Neural crest cell (in vitro differentiated cells): ENCODE measurements at places on chromosomes 2 and 18.

DNA sequence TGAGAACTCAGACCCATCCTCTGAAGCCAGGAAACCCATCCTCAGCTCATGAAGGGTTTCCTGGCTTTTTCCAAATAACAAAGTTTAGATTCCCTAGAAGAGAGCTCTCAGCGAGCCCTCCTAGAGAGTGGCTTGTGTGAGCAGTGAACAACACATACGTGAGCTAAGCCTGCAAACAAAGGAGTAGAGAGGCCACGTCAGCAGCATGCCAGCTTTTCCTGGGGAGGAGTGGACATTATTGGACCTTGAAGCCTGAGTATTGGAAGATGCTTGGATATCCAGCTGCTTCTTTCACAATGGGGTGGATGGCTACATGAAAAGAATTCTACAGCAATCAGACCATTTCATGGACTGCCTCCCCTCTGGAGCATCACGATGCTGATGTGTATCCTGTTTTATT, 21.1 kb downstream of the KIF5C start:
- DNase-seq = no peak

GRCh38 chr2:200577027-200577426, 8.8 kb upstream of the AOX1 start:
- DNase-seq = no peak

DNA sequence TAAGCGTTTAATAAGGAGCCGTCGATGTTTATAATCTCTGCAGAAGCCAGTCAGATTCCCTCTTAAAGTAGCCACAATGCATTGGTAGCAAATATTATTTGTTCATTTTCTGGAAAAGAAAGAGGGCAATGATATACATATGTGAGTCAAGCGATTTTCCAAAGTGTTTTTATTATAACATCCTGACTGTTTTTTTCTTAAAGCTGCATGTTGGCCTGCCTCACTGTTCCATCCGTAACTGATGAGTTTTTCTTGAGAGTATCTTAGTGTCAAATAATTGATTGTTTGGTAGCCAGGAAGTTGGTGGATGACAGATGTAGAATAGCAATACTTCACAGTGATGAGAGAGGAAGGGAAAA, 3.7 kb downstream of the TSHZ1 start:
- DNase-seq = no peak

DNA sequence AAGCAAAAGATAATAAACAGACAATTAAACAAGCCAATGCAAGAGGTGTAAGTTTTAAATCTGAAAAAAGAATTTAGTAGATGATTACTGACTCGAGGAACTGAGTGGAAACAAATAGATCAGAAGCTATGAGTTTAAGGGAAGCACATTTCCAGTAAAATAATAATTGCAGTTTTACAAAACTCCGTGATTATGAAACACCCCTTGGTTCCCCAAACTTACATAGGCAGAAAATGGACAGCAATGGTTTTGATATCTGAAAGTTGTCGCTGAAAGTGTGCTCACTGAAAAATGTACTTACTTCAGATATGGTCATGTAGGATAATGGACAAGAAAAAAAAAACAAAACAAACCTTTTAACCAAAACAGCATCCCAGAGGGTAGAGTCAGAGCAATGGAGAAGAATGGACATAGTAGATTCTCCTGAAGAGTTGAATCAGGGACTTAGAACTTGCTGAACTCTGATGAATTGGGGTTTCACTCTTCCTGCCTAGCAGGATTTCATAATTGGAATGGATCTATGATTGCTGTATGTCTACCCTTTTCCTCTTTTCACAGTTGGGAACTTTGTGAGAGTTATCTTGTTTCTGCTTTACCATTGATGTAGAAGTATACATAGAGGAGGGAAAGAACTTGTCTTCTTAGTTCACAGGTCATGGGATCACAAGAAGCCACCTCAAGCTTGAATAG, 305.6 kb upstream of the ZEB2 start:
- no peak for DNase-seq

- DNase-seq = no peak
Measured at GRCh38 chr18:3037423-3037915, 24.5 kb upstream of the LPIN2 start.

- DNase-seq = no peak
Measured at GRCh38 chr2:46973673-46974072, 58.1 kb upstream of the MCFD2 start.

DNA sequence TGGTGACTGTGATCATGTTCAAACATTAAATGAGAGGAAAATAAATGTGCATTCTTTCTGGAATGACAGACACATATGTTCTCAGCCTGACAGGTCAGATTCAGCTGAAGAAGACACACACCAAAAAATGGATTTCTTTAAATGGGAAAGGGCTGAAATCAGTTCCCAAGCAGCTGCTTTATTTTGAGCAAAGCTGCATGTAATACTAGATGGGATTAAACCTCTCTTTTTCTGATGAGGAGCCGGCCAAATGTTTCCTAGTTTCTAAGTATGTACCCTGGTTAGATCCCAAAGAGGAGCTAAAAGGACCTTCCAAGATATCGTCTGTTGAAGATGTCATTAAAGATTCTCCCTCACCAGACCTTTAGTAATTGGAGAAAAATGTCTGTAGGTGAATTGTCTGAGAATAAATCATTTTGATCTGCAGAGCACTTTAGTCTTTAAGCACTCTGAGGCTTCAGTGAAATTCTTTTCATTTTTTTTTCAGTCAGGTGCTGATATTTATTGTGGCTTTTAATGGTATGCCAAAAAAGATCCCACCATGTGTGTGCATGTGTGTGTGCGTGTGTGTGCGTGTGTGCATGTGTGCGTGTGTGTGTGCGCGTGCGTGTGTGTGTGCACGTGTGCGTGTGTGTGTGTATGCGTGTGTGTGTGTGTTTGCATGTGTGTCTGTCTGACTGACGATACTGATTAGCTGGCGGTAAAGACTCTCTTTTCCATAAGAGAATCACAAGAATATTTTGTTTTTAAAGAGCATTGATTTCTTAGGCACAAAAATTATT, 175.8 kb downstream of the IRS1 start:
- no peak for DNase-seq

GRCh38 chr2:10517351-10518043, 69.4 kb upstream of the ODC1 start:
- no peak for DNase-seq

GRCh38 chr2:207478572-207478971, 51.2 kb upstream of the CREB1 start:
- DNase-seq = no peak

- no peak for DNase-seq
Measured at GRCh38 chr18:55407191-55407590, 180.8 kb downstream of the TCF4 start.

- no peak for DNase-seq
Measured at GRCh38 chr18:54416436-54416835, 58.7 kb downstream of the C18orf54 start.

- no peak for DNase-seq
Measured at GRCh38 chr2:26178746-26179436, 6.0 kb downstream of the GAREM2 start.

GRCh38 chr2:43605851-43606250, 10.0 kb upstream of the THADA start:
- DNase-seq = no peak

DNA sequence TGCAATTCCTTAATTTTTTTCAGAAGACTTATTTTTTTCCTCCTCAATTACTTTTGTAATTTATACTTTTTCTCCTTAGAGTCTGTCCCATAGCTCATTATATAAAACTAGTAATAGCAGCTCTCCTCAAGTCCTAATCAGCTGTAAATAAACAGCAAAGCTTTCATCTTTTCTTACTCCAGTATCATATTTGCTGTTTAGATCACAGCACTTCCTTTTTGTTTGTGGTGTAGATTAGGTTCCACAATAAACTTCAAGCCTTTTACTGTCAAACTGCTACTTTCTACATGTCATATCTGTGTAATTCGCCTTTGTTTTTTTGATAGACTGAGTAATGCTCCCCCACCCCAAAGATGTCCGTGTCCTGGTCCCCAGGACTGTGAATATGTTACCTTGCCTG, 25.5 kb downstream of the GCG start:
- no peak for DNase-seq

GRCh38 chr2:12606472-12607000, 110.2 kb upstream of the TRIB2 start:
- DNase-seq = no peak

GRCh38 chr18:69774831-69775230, 172.8 kb downstream of the CD226 start:
- no peak for DNase-seq

GRCh38 chr18:6728809-6729246, 688 bp upstream of the ARHGAP28 start:
- DNase-seq = no peak

- DNase-seq = no peak
Measured at GRCh38 chr18:685438-685837, 27.0 kb downstream of the ENOSF1 start.

- no peak for DNase-seq
Measured at GRCh38 chr18:10111944-10112343, 198.1 kb downstream of the VAPA start.

DNA sequence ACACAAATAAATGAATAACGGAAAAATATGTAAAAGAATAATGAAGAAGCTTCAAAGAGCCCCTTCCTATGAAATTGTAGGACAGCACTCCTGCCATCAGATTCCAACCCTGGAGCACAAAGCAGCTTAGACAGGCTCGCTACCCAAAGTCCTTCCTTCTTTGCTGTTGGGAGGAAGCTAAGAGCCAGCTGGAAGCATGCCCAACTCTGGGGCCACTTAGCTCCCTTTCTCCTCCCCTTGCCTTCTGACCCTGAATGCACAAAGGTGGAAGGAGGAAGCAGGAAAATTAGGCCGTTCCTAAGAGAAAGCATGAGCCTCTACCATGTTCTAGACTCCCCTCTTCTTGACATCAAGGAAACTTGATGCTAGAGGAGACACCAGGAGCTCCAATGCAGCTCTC, 700.8 kb downstream of the RNF144A start:
- no peak for DNase-seq

GRCh38 chr18:11025671-11026070, 123.7 kb downstream of the PIEZO2 start:
- no peak for DNase-seq

DNA sequence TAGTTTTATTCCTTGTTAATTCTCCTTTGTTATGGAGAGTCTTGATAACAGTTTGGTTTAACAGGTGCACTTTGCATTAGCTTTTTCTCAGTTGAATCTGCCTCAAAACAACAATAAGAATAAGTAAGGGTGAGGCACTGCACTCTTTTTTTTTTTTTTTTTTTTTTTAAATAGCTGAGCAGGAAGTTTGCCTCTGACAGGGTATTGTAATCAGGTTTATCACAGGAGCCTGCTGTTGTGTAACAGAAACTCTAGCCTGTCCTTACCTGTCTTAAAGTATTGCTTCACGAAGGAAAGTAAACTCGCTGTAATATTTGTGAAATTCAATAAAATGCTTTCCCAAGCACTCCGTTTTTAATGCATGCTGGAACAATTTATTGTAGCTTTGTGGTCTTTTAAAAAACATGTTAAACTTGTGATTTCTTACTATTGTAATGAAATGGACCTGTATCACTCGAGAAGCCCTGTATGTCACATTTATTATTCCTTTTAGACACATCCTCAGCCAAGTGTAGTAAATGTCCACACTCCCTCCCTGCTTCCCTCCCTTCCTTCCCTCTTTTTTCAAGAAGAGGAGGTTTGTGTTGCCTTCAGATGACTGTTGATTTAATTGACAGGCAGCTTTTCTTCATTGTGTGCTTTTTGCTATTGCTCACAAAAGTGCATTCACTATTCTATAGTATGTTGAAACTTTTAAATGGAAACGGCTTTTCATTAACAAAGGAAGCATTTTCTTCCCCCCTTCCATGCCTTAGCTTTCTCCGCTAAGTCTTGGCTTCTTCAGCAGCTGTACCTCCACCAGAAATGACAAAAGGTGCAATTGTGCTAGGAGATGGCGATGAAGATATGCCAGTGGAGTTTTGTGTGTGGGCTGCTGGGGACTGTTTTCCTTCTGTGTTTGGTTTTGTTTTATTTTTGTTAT, 52.7 kb downstream of the TAF1B start:
- peak; percentile 7 for DNase-seq

DNA sequence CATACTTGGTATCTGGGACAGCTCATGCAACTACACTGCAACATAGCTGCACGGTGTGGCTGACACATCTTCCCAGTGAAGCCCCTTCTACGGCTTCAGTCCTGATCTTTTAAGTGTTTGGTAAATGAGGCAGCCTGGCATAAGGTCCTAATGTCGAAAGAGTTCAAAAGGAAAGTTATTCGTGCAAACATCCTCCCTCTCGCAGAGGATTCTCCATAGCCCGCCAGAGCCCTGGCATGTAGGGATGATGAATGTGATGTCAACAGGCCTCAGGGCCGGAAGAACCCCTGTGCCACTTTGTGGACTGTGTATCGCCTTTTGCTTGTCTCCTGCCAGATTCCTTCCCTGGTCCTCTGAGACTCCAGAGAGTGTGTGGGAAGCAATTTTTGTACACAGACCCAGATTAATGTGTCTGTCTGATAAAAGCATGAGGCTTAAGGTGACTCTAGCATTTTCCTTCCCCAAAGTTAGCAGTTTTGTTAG, 88.5 kb downstream of the SOCS6 start:
- DNase-seq = no peak

DNA sequence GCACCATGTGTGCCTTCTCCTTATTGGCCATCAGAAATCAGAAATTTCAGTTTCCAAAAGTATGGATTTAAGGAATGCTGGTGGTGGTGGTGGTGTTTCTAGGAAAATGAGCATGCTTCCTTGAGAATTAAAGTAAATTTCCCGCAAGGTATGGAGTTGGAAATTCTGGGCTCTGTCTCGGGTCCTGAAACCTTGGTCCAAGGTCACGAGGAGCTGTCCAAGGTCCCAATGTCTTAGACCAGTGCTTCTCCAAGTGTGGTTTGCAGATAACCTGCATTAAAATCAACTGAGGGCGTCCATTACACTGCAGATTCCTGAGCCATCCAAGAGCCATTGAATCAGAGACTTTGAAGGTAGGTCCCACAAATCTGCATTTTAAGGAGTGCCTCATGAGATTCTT, 210.9 kb upstream of the PKDCC start:
- DNase-seq = peak; percentile 39

DNA sequence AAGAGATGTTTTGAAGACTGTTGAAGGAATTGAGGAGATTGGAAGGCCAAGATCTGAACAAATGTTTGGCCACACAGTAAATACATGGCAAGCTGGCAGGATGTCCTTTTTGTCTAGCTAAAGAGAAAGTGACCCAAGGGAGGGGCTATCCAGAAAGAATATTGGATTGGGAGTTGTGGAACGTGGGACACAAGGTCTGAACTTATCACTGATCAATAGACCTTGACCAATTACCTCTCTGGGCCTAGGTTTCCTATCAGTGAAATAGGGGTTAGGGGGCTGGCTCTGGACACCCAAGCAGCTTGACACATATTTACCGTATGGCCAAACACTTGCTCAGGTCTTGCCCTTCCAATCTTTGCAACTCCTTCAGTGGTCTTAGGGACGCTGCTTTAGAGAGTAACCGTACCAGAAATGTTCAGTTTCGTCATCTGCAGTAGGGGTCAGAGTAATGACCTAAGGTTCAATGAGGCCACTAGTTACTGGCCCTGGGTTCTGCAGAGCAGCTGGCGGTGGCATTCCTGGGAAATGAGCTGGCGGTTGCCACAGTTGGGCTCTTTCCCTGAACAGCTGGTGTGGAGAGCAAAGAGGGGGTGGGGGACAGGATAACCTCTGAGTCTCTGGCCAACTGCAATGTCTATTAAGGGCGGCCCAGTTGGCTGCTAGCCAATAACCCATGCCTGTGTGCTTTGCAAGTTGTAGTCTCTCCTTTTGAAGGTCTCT, 70.1 kb upstream of the STPG4 start:
- DNase-seq = no peak
